ENCODE measurements at places on chromosomes 1 and 21.

DNA sequence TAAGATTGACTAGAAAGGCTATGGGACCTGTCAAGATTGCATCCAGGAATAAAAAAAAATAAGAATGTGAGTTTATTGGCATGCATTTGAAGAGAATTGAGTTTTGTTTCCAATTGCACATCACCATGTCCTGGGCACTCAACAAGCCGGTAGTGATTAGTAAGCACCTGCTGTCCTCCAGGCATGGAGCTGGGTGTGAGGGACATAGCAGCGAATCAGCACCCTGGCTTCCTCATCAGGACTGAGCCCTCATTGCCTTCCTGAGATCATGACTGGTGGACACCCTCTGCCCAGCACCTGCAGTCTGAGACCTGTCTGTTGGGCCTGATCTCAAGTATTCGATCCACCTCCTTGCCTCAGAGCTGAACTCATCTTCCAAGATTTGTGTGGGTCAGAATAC is 26.8 kb downstream of the S100A6 start:
- no peak for DNase-seq

DNA sequence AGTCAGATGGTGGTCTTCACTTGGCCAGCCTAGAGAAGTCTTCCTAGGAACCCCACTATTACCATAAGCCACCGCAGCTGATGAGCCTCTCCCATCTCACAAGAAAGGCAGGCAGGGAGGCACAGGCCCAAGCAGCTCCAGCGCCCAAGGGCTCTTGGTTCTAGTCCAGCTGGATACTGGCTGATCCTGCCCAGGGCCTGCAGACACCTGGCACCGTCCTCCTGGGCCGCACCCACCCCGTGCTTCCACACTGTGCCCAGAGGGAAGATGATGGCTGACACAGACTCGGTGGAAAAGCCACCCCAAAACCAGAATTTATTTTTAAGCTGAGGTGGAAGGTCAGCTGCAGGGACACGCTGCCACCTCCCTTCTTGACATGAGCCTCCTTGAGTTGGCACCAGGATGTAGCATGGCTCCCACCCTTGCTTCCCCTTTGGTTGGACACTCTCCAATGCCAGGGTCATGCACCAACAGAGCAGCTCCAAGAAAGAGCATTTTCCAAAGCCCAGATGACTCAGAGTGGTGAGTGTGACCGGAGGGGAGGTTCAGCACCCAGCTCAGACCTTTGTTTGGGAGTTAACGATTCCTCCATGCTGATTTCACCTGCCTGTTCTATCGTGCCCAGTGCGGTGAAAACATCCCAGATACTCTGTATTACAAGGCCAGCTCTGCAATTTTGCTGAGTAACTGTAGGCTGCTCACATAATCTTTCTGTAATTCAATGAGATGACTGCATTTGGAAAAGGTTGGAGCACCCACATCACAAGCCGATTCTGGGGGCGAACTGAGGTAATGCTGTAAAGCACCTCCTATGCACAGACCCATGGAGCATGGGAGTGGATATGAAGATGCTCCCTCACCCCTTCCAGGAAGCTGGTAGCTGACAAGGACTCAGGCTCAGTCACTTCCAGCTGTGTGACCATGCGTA is 63.1 kb upstream of the SLC2A1 start:
- peak; percentile 33 for DNase-seq

DNA sequence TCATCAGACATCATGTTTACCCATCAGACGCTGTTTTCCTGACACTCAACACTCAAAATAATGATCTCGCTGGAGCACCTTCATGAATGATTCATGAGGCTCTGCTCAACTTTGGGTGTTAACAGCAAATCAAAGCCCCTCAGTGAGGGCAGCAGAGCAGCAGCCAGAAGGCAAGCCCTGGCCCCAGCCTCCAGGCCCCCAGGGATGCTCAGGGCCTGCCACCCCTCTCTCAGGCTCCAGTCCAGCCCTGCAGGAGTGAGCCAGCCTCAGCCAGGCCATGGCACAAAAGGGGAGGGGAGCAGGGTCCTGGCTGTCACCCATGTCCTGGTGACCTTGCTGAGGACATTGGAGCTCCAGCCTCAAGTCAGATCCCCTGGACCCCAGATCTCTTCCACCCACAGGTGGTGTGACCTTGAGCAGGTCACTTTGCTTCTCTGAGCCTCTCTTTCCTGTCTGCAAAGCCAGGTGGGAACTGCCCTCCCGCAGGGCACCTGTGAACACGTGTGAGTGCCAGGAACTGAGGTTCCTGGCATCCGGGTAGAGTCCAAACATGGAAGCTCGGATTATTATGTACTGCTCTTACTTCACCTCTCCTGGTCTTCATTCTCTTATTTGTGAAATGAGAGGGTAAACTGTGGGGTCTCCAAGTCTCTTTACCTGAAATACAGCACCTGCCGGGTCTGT is 161.6 kb upstream of the VAMP3 start:
- DNase-seq: no peak

GRCh38 chr1:186078245-186078644 is 296.8 kb downstream of the TPR start:
- no peak for DNase-seq

GRCh38 chr1:52469108-52469507 is 64.7 kb downstream of the PRPF38A start:
- DNase-seq: no peak

- DNase-seq: no peak
Observed at GRCh38 chr1:169465281-169465680, 20.5 kb downstream of the SLC19A2 start.

- DNase-seq: no peak
Observed at GRCh38 chr1:107499139-107499744, 358.4 kb downstream of the NTNG1 start.

DNA sequence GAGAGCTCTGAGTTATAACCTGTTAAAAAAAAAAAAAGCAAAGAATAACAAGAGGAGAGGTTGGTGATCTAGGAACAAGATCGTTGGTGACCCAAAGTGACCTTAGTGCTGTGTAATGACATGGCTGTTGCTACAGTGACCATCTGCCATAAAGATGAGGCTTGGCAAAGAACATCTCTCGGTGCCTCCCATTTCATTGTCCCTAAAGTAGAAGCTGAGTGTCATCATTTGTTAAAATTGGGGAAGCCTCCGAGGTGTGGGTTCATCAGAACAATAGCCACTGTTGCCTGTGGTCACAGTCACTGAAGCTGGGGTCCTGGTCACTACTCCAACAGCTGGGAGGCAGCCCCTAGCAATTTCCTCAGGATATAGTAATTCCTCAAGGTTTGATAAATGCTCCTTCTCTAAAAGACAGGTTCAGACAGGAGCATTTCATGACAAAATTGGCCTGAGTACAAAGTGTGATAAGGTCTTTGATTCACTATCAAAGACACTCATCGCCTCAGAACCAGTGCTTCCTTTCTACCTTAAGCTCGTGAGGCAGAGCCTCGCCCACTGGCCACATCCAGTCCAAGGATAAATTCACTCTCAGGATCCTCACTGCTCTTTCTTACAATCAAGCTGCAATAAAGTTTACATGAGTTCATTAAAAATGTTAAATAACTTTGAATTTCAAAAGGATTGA is 81.9 kb upstream of the RGS2 start:
- peak; percentile 6 for DNase-seq

GRCh38 chr21:29627905-29628304 is 311.9 kb downstream of the GRIK1 start:
- DNase-seq: no peak

- peak; percentile 15 for DNase-seq
Observed at GRCh38 chr1:192418552-192419285, 101.9 kb downstream of the RGS21 start.

DNA sequence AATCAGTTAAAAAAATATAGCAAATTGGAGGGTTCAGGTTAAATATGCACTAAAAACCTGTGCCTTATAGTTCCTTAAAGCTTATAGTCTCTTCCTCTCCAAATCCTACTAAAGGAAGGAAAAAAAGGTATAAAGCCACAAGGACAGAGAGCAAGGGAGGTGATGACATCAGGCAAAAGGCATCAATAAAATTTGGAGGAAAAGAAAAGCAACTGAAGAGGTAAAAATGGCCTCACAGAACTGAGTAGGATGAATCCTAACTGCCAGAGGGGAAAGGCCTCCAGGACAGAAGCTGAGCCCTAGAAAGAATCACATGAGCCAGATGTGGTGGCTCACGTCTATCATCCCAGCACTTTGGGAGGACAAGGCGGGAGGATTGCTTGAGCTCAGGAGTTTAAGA is 8.1 kb downstream of the CCSAP start:
- DNase-seq: no peak

GRCh38 chr1:174269989-174270651 is 110.8 kb downstream of the RABGAP1L start:
- no peak for DNase-seq

Data from LNCaP clone FGC (cell line).